ENCODE measurements at places on chromosomes 2 and 18. TPM values are rescaled to one million over a fixed set of nuclear protein-coding genes. Genes with fewer than 3 reads are reported as not detected.

LAMA3 gene
- 2.6 TPM for total RNA-seq

DNA sequence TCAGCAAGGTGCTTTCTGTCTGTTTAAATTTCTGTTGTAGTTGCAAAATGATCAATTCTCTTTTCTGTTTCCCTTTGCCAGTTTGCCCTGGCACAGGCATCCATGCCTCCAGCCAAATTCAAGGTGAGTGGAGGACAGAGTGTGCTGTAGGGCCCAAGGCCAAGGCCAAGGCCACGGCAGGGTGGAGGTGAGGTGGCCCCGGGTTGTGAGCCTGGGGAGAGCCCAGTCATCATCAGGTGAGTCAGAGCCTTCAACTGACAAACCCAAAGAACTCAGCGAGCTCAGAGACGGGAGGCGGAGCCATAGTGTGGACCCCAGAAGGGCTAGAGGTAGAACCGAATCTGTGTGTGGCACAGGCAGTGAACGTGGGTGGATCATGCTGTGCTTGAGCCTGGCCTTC lies 55.7 kb downstream of the BCL2L11 start:
- DNase-seq: peak; percentile 38

- DNase-seq: peak; percentile 88
Measured at GRCh38 chr2:46988733-46989481, 73.3 kb upstream of the MCFD2 start.

DNA sequence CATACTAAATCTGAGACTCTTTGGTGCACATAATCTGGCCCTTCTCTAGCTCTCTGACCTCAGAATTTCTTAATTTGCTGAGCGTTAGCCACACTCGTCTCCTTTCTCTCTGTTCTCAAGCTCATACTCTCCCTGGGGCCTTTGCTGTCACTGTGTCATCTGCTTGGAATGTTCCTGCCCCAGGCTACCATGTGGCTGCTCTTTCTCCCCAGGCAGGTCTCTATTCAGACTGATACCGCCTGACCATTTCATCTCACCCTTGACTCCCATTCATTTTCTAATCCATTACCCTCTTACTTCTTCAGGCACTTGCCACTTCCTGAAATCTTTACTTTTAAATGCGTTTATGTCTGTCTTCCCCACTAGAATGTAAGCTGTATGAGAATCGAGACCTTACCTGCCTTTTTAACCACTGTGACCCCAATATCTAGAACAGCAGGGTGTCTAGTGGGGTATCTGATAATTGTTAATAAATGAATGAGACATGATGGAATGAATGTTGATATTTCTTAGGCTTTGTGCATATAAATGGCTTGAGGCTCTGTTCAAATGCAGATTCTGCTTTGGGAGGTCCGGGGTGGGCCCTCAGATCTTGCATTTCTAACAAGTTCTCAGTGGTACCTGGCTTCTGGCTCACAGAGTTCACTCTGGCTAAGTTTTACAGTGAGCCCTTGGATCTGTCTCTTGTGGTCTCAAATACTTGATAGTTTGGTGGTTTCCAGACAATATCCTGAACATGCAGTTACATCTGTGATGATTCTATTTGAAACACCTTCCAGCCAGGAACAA lies 89.9 kb upstream of the EPC2 start:
- DNase-seq: no peak

DNA sequence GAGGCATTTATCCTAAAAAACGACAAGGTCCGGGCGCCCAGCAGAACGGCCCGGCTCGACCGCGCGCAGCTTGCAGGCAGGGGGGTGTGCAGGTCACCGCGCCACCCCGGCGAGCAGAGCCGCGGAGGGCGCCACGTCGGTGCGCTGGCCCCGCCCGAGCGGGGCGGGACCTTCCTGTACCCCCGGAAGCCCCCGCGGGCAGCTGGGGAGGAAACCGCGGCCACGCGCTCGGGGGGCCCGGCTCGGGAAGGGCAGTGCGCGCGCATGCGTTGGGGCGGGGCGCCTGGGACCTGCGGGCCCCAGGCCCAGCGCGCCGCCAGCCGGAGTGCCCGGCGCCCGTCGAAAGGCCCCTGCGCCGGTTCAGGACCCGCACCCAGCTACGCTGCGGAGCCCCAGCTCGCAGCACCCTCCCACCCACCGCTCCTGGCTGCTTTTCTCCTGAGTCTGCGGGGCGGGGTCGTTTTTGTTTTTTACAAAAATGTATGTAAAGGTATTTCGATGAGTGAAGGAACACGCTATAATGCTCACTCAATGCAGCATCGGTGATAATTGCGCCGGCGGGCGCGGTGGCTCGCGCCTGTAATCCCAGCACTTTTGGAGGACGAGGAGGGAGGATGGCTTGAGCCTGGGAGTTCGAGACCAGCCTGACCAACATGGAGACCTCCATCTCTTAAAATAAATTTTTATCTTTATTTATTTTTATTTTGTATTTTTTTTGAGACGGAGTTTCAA lies 47.7 kb upstream of the POMC start:
- DNase-seq: no peak

TCF7L1 gene
- total RNA-seq: 0.04 TPM

- no peak for DNase-seq
Measured at GRCh38 chr2:179622635-179623300, 238.6 kb downstream of the ZNF385B start.

- no peak for DNase-seq
Measured at GRCh38 chr2:72096181-72096580, 51.5 kb downstream of the CYP26B1 start.

DNA sequence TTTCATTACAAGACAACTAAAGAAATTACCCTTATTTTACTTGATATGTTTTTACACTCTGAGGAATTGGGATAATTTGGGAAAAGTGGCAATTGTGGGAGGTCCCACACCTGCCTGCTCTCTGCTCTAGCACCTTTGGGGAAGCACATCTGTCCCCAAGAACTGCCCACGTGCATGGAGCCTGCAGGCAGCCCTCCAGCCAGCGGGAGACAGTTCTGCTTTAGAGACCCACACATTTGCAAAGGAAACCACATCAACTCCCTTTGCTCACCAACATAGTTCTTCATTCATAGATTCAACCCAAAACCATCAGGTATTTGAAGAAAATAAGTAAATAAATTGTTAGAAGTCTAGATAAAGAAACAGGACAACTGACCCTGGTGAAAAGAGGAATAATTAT lies 239.9 kb upstream of the ID2 start:
- no peak for DNase-seq

GRCh38 chr2:231532756-231533035 lies 2.5 kb upstream of the NMUR1 start:
- no peak for DNase-seq

DNA sequence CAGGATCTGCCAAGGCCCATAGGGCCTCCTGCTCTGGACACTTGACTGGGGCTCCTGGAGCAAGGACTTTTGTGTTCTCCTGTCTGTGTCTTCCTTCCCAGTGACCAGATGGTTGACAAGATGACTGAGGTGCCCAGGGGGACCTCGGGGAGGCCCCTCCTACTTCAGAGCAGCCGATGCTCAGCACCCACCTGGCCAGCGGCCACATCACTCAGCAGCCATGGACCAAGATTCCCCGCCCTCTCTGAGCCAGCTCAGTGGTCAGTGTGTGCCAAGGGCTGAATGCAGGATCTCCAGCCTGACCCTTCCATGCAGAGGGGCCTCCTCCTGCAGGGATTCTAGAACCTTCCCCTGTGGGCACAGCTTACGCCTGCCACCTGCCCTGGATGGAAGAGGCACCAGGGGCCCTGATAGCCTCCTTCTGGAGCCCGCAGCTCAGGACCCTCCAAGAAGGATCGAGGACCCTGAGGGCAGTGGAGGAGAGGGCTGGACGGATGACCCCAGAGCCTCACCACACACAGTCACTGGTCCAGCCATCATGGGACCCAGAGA lies 87.4 kb upstream of the GPC1 start:
- DNase-seq: no peak

FAM98A gene
- 104 TPM for total RNA-seq

WNT10A gene
- total RNA-seq: not detected

MC2R gene
- not detected for total RNA-seq

GRCh38 chr2:43622931-43623451 lies 14.1 kb upstream of the PLEKHH2 start:
- DNase-seq: no peak

DNA sequence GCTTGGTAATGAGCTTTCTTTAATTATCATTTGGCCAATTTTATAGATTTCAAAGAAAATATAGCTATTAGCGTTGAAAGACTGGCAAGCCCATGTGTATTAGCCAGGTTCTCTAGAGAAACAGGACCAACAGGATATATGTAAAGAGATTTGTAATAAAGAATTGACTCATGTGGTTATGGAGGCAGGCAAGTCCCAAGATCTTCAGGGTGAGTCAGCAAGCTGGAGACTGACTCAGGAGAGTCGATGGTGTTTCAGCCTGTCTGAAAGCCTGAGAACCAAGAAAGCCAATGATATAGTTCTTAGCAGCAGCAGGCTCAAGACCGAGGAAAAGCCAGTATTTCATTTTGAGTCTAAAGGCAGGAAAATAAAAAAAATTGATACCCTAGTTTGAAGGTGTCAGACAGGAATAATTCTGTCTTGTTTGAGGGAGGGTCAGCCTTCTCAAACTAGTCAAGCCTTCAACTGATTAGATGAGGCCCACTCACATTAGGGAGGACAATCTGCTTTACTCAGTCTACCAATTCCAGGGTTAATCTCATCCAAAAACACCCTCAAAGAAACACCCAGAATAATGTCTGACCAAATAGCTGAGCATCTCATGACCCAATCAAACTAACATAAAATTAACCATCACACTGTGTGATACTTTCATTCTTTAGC lies 78.3 kb upstream of the CRIM1 start:
- DNase-seq: no peak

GRCh38 chr2:240595381-240596079 lies 9.0 kb downstream of the CAPN10 start:
- peak; percentile 64 for DNase-seq

DNA sequence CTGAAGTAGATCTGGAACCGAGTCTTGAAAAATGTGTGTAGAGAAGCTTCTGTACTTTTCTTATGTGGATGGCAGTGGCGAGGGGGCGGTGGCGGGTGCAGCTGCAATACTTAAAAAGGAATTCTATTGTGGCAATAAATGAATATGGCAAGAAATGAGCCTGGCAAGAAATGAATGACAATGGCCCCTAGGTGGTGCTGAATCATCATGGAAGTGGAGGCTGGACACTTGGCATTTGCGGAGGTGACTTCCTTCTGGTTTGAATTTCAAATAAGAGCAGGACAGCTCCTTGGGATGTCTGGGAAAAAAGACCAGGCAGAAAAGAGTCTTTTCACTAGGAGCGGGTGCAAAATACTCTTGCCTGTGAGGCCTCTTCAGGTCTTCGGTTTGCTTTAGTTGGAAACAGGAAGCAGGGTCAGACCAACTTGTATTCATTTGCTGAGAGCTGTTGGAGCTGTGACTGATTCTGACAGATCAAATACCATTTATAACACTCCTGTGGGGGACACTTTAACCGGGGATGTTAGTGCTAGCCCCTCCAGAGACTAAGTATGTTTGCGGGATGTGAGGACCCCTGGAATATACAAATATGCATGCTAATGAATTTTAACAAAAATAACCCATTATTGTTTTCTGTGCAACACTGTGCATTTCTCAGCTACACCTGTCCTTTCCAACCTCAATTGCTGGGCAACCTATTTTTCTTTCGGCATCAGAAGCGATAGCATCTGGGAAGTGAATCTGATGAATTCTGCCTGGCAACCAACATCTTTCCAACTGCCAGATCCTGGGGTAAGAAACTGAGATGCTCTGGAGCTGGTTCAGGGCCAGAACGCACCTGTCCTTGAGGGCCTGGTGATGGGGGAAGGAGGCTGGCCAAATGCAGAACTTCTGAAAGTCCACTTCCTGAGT lies 35.4 kb downstream of the FASTKD2 start:
- peak; percentile 65 for DNase-seq

DNA sequence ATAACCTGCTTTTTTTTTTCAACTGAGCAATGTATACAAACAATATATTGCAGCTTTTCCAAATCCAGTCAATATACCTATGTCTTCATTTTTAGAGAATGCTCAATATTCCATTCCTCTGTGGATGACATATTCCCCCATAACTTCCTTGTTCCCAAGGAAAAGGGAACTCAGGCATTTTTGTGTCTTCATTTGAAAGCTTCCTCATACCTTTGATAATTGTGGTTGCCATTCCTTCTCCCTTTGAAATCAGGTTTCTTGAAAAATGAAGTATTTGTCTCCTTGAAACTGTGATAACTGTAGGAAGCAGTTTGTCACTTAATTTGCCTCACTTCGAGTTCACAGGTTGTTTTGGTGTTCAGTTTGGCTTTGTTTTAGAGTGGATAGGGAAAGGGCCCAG lies 13.5 kb downstream of the ELAC1 start:
- DNase-seq: no peak

DNA sequence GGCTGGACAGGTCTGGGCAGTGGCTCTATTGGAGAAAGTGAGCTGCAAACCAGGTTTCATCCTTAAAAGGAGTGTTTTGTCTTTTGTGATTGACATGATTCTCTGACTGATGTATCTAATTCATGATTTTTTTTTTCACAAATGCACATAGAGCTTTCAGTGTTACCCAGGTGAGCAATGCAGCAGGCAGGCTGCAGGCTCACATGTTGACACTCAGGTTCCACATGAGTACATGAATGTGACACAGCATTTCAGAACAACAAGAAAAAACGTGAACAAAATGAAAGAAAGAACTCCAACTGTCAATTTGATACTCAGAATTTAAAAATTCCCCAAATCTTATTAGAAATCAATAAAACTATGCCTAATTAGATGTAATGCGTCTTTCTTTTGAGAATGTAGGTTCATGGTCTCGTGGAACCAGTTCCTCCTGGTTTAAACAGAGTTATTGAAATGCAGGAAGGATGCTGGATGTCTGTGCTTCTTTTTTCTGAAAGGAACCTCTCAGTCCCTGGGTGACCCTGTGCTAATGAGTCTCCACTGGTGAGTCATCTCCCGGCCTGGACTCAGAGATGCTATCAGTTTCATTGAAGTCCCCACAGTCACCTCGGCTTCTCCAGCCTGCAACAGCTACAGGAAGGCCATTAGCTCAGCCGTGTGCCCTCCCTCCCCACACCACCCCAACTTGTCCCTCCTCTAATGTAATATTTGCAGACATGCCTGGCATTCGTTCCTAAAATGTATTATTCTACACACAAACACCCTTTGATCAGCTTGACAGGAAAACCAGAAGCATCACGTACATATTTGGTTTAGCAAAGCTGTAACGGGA lies 430.4 kb downstream of the LPIN1 start:
- DNase-seq: peak; percentile 62

GRCh38 chr2:84861539-84861938 lies 19.3 kb downstream of the TRABD2A start:
- no peak for DNase-seq

- no peak for DNase-seq
Measured at GRCh38 chr2:161486111-161486510, 70.0 kb downstream of the TBR1 start.

- DNase-seq: peak; percentile 43
Measured at GRCh38 chr2:70647873-70648481, 94.4 kb upstream of the TGFA start.

GAREM2 gene
- 0.31 TPM for total RNA-seq

CERS6 gene
- total RNA-seq: 20.3 TPM

Data from HepG2 (cell line).